ENCODE measurements at places on chromosomes 4 and X.
A peak's percentile ranks its signal among the peaks of the same experiment; 100 is the strongest.

DNA sequence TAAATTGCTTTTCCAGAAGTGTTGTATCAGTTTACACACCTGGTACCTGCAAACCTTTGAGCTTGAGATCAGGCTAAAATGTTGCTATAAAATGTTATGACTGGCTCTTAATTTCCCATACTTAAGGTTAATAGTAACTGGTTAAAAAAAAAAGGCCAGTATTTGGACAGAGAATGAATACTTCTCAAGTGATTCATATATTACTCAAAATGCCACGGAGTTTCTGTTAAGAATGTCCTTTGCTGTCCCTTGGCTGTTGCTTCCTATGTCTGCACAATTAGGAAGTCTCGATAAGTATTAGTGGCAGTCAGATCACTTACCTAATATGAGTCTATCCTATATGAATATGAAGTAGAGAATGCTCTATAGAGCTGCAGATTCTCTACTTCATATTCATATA lies 232.2 kb upstream of the IGFBP7 start:
- DNase-seq = no peak

DNA sequence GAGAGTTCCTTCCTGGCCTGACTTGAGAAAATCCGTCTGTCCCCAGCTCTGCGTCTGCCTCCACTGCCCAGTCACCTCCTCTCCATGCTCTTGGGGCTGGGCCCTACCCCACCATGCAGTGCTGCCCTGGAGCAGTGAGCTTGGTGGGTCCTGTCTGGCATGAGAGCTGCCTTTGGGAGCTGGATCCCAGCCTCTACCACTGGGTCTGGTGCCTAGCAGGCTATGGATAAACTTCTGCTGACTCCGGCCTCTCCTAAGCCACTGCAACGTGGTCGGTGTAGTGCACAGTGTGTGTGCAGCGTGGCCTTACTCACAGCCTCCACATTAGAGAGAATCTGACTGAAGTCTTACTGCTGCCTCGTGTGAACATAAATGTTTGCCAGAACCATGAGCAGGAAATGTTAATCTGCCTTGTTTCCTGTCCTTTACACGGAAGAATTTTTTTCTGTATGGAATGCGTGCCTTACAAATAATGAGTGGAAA lies 47.6 kb downstream of the HTT start:
- no peak for DNase-seq

GRCh38 chrX:11259437-11259836 lies 33.8 kb upstream of the AMELX start:
- no peak for DNase-seq

GRCh38 chrX:136115126-136115903 lies 32.0 kb upstream of the FHL1 start:
- no peak for DNase-seq

GRCh38 chr4:73976716-73977115 lies 5.1 kb downstream of the PF4 start:
- DNase-seq = no peak

DNA sequence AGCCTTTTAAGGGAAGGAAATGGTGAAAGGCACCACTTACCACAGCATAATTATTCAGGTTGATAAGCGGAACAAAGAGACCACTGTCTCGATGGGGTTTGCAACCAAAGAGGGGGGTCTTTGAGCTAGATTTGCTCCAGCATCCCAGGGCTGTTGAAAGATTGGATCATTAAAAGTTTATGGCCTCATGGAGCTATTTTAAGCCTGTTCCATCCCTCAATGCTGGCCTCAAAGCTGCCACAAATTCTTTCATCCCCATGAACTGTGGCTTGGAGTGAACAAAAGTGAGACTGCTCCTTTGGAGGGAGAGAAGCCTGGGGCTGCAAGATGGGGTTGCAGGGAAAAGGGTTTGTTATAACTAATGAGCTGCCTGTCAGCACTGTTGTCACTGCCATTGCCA lies 209.8 kb downstream of the RTL9 start:
- DNase-seq = no peak

- no peak for DNase-seq
Measured at GRCh38 chr4:10613926-10614478, 70.6 kb downstream of the CLNK start.

DNA sequence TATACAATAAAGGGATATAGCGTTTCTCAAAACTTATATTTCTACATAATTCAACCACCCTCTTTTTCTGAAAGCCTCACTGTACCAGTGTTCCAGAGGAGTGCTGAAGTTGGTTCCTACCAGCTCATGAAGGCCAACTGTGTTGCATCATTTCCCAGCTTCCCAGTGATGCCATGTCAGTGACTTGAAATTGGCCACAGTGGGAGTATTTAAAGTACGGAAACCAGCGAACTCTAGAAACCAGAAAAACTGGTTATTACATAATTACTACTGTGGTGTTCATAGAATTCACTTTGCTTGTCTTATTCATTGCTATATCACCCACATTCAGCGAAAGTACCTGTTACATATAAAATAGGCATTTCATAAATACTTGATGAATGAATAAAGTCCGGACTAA lies 135.4 kb downstream of the GC start:
- DNase-seq = peak; percentile 21

GRCh38 chrX:128616933-128617332 lies 564.7 kb upstream of the ACTRT1 start:
- DNase-seq = no peak

DNA sequence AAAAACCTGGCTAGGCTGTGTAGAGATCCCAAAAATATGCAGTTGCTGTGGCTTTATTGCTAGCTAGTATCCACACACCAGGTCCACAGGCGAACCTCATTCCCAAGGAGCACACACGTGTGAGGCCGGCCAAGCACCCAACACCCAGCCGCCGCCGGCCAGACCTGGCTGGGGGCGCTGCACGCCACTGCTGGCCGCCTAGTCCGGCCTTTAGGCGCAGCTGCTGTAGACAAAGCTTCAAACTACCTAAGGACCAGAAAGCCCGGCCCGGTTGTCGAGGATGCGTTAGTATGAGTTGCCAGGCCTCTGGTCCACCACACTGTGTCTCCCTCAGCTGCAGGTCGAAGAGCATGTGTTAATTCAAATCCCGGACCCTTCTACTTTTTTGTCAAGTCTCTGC lies 3.1 kb downstream of the POU3F4 start:
- DNase-seq = no peak
